NCI-H1092 (cell line): ENCODE measurements at places on chromosomes 4 and X.

GRCh38 chrX:17266136-17266535, 108.9 kb upstream of the NHS start:
- DNase-seq = no peak

GRCh38 chr4:82430964-82431745, 765 bp downstream of the ENOPH1 start:
- DNase-seq = peak; percentile 54

DNA sequence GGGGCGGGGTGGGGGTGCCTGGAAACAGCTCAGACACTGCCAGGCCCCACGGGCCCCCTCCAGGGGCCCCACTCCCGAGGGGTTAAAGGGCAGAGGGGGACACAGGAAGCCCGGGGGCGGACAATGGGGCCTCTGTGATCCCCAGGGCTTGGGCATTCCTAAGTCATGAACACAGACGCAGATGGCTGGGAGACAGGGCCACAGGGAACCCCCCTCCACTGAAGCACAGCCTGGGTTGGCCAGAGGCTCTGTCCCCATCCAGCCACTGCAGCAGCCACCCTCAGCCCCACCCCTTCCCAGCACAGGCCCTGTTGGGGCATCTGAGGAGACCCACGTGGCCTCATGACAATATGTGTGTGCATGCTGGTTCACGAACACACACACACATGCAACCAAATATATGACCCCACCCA, 3.9 kb downstream of the L1CAM start:
- no peak for DNase-seq

GRCh38 chrX:109475174-109475891, 6.6 kb downstream of the GUCY2F start:
- DNase-seq = no peak

- no peak for DNase-seq
Measured at GRCh38 chr4:153227469-153228075, 23.3 kb downstream of the TRIM2 start.

DNA sequence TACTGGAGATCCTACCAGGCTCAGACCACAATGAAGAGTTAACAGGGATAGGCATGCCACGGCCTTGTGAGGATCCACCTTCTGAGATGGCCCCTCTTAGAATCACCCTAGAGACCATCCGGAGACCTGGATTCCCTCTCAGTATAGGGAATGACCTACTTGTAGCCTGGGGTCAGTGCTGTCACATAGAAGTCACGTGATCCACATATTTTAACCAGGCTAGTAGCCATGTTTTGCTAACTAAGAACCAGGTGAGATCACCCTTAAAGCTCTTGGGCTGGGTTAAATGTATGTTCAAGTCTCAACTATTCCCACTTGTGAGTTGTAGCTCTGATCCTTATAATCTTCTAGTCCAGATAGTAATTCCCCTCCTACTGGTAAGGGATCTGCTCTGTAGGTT, 215.4 kb downstream of the CCNG2 start:
- DNase-seq = no peak

DNA sequence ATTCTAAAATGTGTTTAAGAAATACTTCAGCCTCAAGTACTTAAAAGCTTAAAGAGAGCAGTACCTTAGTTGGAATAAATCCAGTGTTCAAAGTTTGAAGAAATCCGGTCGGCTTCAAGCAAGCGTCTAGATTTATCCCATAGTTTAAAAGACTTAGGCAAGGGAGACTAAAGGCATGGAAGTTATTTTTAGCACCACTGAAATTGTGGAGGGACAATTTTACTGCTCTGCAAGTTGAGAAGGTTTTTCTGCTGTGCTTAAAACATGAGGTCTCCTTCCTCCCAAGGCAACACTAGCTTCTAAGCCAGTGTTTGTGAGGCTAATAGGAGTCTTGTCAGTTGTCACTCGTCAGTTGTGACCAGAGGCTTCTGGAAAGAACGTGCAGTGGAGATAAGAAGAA, 183.5 kb downstream of the MSL3 start:
- DNase-seq = no peak

DNA sequence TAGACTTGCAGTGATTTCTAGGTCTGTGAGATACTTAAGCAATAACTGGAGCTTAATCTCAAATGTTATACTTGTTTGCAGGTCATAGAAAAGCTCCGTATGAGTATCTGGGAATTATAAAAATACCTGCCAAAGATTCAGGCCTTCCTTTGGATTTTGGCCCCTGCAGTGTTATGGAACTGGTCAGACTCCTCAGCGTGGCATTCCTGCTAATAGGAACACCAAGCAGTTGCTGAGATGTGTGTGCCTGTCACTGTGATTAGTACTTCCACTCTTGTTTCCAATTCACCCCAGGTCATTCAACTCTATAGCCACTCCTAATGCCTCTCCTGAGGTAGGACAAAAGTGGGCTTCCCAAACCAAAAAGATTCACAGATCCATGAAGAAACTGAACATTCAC, 7.8 kb upstream of the UGT2B7 start:
- no peak for DNase-seq

GRCh38 chr4:118918388-118918787, 29.7 kb downstream of the SYNPO2 start:
- no peak for DNase-seq

DNA sequence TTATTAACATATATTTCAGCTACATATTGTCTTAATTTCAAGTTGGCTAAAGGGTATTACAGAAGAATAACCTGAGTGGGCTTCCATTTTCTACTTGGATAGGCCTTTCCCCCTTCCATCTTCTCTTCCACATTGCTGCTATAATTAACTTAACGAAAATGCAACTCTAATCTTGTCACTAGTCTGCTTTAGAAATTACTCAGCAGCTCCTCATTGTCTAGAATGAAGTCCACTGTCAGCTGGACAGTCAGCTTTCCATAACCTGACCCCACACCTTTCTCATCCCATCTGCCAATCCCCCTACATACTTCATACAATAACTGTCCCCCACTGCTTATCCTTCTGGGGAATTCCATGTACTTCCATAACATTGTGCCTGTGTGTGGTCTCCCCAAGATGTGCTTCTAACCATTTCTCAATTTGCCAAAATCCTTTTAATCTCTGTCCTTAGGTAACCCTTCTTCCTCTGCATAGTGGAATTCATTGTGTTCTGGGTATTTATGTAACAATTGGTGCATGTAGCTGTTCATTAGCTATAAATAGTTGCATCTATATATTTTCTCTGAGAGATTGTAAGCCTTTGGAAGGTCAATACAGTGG, 4.8 kb downstream of the MND1 start:
- DNase-seq = no peak

DNA sequence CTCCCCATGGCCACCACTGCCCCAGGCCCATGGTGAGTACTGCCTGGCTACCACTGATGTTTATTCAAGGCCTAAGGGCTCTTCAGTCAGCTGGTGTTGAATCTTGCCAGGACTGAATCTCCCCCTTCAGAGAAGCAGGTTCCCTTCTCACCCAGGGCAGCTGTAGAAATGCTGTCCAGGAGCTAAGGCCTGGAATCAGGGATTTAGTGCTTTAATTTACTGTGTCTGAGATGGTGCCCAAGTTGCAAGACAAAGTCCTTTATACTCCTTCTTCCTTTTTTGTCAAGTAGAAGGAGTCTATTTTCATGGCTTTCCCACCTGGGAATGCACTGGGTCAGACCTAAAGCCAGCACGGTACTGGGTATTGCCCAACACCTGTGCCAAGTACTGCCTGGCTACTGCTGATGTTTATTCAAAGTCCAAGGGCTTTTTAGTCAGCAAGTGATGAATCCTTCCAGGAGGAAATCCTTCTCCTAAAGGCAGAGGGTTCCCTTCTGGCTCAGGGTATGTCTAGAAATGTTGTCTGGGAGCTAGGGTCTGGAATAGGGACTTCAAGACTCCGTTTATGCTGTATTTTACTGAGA, 117.6 kb upstream of the ATOH1 start:
- no peak for DNase-seq

DNA sequence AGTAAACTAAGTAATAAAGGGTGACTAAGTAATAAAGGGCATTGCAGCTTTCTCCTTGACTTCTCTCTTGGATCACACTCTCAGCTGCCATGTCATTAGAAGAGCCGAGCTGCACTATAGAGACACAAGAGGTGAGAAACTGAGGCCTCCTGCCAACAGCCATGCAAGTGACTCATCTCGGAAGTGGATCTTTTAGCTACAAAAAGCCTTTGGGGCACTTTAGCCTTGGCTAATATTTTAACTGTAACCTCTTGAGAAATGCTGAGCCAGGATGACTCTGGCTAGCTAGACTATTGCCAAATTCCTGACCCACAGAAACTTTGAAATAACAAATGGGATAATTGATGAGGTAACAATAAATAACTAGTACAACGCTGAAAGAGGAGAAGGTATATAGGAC, 1.5 kb upstream of the NEIL3 start:
- DNase-seq = no peak

GRCh38 chr4:9898596-9899305, 117.3 kb downstream of the DRD5 start:
- no peak for DNase-seq

DNA sequence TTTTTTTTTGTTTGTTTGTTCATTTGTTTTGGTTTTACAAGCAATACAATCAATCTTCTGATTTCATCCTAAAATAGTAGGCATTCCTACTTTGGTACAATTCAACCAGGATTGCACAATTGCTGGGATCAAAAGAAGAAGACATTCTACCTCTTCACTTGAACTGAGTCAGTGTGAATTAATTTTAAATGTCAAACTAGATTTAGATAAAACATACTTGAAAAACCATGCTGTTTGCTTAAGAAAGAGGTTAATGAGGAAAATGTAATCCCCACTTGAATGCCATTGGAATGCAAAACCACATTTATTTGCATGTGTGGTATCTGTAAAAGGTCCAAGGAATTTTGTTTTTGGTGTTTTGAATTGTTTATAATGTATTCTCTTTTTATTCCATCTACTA, 40.5 kb downstream of the HAND2 start:
- no peak for DNase-seq
